Mesenteric fat pad (tissue), 1 donor: ENCODE measurements at places on chromosomes 11 and 22. TPM values are rescaled to one million over a fixed set of nuclear protein-coding genes. Genes with fewer than 3 reads are reported as not detected.
A peak's percentile ranks its signal among the peaks of the same experiment; 100 is the strongest.

- no peak for DNase-seq
These were observed 385.9 kb downstream of the MIAT start for GRCh38 chr22:27043262-27043661.

- no peak for DNase-seq
These were observed 60.3 kb downstream of the NECTIN1 start for GRCh38 chr11:119668676-119669075.

DNA sequence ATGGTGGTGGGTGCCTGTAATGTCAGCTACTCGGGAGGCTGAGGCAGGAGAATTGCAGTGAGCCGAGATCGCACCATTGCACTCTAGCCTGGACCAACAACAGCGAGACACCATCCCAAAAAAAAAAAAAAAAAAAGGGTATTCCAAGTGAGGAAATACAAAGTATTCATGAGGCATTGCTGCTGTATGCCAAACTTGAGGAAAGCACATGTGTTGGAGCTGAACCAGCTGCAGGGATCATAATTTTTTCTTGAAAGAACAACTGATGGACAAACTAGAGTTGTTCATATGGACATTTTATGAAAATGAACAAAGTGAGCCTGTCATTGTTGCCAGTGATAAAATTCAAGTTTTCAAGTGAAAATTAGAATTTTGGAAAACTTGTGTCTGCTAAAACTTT lies 15.8 kb downstream of the MARK2 start:
- no peak for DNase-seq

DNA sequence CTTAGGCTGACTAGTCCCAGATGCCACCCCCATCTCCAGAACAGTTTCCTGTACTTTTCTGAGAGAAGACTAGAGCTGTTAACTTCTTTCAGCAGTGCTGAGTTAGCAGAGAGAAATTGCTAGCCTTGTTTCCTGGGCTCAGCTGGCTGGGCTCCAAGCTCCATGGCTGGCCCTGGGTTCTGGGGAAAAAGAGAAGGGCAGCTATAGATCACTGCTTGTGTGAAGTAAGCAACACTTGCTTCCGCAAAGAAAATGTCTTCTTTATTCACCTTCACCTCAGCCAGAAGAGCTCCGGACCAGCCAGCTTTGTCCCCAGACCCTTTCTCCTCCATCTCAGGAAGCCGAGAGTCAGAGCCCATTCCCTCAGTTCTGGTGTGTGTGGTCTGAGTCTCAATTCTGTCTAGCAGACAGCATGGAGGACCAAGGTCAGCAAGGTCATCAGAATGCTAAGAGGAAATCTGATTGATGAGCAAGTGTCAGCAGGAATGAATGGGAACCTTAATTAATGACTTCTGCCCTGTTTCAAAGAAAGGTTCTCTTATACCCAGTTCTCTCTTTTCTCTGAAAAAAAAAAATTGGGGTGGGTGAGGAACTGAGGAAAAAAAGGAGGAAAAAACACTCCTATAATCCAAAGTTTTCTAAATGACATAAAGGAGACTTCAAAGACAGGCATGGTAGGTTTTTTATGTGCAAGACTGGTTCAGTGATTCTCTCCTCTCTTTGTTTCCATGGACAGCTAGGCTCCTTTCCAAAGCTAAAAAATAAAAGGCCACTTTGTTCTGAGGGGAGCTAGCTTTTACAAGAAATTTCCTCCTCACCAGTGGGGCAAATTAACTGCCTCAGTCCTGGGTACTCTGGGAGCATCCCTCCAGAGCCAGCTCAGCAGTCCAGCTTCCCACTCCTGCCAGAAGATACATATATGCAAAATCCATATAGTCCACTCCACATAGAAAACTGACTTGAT lies 63.6 kb upstream of the FAM181B start:
- no peak for DNase-seq

DNA sequence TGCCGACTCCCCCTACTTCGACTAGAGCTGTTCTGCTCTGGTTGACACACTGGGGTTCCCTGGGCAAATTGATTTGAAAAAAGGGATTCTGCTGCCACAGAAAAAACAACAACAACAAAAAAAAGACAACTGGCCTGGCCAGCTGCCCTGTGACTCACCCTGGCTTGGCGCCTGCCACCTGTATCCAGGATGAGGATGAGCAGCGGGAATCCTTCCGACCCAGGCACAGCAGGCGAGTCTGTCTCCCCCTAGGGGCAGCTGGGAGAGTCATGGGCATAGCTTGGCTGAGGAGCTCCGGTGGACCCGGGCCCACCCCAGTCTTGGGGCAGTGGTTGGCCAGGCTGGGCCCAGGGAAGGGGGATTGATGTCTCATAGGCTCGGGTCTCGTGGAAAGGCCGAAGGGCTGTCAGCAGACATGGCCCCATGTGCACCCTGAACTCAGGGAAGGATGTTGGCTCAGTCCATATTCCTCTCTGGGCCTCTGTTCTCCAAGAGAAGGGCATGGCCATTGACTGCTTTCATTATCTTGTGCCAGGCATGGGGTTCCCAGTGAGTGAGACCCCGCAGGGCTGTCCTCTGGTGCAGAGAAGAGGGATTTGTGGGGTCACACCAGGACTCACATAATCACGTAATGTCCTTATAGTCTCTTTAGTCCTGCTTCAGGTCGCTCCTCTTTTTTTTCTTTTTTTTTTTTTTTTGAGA lies 10.4 kb upstream of the SUN2 start:
- DNase-seq = no peak

DNA sequence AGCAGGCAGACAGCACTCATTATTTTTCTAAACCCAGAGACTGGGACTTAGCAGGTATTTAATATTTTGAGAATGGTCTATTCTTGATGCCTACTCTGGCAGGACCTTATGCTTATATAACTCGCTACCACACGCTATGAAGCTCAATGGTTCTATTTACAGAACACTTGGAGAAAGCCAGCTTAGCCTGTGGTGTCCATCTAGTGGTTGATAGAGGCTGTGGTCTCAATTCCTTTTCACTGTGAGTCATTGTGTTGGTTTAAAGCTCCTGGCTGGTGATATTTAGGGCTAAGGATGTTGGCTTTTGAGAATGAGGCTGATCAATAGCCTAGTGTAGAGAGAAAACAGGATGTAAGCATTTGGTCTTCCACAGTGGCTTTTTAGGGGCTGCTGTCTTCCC lies 206.4 kb downstream of the DBX1 start:
- no peak for DNase-seq

GRCh38 chr11:120630122-120630521 lies 118.6 kb downstream of the GRIK4 start:
- DNase-seq = no peak

TRIM49 gene
- total RNA-seq = not detected

GUCY1A2 gene
- total RNA-seq = 6.9 TPM

DNA sequence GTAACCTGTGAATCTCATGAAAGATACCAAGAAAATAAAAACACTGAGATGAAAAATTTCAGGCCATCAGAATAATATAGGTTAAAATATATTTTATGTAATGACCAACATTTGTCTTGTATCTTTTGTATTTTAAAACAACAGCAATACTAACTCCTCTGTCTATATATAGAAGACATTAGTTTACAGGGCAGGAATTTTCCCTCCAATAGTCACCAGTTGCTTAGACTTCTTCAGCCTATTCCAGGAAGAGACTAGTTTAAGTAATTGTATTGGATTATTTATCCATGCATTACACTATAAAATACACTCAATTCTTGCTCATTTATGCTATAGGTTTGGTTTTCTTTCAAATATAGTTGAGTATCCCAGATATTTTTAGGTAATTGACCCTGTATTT lies 24.1 kb downstream of the ANO5 start:
- no peak for DNase-seq

MMP13 gene
- not detected for total RNA-seq

- no peak for DNase-seq
These were observed 769.5 kb upstream of the ANO3 start for GRCh38 chr11:25562417-25562816.

DNA sequence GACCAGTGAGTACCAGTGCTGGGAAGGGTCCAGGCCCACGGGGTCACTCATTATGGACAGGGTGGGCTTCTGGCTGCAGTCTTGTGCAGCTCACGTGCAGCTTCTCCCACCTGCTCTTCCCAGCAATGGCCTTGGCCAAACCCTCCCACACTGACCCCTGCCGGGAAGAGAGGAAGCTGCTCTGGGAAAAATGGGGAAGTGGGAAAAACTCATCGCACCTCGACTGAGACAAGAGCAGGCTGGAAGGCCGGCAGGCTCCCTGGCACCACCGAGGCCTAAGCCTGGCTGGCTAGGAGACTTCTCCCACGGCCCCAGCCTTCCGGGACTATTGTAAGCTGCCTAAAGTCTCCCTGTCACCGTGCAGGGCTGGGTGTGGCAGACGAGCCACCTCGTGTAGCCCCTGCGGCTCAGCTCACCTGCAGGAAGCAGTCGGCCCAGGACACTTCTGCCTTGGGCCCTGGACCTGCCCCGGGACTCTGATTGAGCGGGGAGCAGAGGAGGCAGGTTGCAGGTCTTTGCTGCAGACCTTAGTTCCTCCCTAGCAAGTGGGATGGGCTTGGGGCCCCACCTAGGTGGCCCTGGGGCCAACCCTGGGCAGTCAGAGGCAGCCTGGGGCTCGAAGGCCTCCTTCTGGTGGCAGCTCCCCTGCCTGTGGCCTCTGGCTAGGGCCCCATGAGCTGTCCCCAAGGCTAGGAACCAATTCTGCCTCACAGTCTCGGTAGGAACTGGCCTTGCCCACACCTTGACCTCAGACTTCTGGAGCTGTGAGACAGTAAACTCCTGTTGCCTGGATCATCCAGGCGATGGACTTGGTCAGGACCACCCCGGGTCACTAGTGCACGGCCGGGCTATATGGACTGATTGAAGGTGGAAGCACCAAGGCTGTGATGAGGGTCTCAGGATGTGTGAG lies 23.1 kb downstream of the MRGPRG start:
- DNase-seq = peak; percentile 84

- no peak for DNase-seq
These were observed 51.4 kb downstream of the PISD start for GRCh38 chr22:31610611-31611010.

DNA sequence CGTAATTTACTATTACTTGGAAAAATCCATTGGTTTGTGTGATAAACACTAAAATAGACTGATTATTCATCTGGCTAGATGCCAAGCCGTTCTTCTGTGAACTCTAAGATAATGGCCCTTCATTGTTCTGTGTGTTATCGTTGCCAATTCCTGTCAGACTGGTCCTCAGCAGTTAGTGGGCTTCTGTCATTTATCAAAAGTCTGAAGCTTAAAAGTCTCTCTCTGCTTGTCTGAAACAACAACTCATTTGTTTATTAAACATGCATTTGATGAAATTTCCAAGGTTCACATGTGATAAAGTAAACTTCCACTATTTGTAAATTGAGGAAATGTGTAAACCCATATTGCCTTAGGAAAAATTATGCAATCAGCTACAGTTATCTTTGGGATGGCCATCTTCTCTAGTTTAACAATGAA lies 21.1 kb upstream of the RDX start:
- DNase-seq = no peak

DNA sequence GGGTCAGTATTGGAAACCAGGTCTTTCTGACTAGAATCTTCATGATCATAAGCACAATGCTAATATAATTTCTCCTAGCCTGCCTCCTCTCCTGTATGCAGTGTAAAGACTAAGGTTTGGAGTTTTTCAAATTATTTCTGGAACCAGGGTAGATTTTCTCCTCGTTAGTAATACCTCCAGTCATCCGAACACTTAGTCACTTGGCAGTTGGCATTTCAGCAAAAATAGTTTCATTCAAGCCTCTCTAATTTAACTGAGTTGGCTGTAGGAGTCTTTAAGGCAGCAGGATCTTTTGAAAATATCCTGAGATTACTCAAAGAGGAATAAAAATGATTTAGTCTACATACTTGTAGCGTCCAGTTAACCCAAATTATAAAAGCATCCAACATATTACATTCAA lies 6.3 kb downstream of the TYR start:
- no peak for DNase-seq

GRCh38 chr11:128726458-128727139 lies 32.7 kb downstream of the FLI1 start:
- DNase-seq = no peak

DNA sequence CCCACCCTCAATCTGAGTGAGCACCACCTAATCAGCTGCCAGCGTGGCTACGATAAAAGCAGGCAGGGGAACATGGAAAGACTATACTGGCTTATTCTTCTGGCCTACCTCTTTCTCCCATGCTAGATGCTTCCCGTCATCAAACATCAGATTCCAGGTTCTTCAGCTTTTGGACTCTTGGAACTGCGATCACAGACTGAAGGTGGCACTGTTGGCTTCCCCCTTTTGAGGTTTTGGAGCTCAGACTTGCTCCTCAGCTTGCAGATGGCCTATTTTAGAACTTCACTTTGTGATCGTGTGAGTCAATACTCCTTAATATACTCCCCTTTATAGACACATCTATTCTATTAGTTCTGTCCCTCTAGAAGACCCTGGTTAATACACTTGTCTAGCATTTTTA lies 543.7 kb upstream of the RAG2 start:
- DNase-seq = no peak

KAT5 gene
- total RNA-seq = 49.9 TPM

- no peak for DNase-seq
These were observed 8.3 kb upstream of the INSC start for GRCh38 chr11:15106201-15106965.

DNA sequence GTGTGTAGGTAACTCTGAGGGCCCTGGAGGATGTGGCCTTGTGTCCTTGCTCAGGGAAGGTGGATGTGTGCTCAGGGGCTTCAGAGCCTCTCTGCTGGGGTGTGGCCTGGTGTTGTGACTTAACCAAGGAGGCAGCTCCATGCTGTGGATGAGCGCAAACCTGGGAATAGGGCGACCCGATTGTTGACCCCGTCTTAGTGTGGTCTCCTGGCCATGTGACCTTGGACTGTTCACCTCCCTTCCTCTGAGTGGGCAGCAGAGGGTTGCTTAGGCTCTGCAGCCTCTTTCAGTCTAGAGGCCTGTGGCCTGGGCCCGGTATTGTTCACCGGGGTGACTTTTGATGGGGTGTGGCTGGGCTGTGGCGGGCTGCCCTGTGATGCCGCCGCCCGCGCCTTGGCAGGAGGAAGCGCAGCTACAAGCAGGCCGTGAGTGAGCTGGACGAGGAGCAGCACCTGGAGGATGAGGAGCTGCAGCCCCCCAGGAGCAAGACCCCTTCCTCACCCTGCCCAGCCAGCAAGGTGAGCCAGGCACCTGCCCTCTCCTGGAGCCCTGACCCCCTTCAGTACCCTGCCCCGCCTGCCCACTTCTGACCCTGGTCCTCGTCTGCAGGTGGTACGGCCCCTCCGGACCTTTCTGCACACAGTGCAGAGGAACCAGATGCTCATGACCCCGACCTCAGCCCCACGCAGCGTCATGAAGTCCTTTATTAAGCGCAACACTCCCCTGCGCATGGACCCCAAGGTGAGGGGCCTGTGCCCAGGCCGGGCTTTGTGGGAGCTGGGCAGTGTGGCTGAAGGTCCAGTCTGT lies 16.7 kb downstream of the INCENP start:
- DNase-seq = peak; percentile 83
